ENCODE measurements at places on chromosomes 1 and 21.

- no peak for DNase-seq
Observed at GRCh38 chr1:5373281-5373680, 618.9 kb downstream of the NPHP4 start.

DNA sequence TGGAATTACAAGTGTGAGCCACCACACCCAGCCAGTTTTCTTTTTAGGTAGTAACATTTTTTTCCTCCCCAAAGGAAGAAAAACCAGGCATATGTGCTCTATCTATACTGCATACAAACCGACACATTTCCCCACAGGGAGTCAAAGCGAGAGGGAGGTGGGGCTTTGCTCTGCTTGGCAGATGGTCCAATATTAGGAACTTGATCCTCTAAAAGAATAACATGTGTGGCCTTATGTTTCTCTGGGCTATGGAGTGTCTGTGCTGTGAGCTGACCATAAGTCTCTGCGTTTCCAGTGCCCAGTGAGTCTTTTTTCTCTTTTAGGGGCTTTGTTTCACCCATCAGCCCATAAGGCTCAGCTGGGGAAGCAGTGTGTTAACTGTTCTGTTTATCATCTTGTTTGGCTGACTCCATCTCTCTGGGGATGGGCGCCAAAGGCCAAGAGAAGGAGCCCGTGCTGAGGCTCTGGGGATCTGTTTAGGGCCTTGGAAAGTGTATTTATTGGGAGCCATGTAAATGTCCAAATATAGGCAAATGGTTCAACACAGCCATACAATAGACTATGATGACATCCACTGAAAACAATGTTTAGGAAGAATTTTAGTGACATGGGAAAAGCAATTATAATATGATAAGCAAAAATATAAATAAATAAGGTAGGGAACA is 20.2 kb downstream of the LMOD1 start:
- DNase-seq: no peak

DNA sequence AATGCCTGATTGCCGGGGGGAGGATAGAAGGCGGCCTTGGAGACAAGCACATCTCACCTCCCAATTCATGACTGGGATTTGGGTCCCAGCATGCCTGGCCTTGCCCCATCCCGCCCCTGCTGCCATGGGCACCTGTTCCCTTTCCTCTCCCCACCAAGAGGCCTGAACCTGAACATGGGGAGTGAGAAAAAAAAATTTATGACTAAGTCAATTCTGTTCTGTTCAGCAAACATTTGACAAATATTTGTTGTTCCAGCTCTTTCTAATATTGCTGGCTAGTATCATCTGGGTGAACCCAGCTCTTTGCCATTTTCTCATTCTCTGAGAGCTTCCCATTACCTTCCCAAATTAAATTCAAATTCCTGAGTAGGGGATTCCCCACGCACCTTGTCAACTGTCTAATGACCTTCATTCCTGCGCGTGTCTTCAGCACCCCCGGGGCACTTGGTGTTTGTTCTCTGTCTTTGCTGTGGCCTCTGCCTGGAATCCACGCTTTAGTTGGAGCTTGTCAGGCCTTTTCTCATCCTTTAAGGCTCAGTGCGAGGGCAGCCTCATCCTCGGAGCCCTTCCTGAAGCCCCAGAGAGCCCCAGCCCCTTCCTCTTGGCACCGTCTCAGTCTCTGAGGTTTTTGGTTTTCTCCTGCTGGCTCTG is 42.8 kb downstream of the ARHGEF10L start:
- DNase-seq: no peak

DNA sequence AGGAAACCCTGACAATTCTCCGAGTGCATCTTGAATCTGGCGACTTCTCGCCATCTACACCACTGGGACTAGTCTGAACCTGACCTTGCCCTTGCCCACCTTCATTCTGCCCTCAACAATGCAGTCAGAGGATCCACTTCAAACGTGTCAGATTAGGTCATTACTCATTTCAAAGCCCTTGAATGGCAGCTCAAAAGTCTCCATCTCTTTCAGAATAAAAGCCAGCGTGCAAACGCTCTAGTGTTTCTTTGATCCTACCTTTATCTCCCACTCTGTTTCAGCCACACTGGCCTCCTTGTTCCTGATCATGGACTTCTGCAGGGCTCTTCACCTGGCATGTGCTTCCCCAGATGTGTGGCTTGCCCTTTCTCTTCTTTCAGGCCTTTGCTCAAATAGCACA is 31.3 kb downstream of the SLC30A1 start:
- DNase-seq: no peak
